GM13976 (cell line): ENCODE measurements at places on chromosomes 1 and 21.

DNA sequence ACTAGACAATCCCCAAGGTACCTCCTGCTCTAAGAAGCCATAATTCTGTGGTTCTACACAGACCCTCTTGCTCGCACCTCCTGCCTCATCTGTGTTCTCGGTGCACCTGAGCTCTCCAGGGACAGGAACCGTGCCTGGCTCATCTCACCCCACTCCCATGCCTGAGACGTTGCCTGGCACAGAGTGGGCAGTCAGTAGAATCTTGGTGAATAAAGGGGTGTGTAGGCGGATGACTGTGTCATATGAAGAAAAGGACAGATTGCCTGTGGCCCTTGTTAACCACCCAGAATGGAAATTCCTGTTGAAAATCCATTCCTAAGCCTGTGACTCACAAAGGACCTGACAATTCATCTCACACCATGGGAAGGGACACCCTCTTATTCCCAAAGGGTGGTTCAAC is 92.9 kb downstream of the KCNN3 start:
- no peak for DNase-seq

- DNase-seq = no peak
Measured at GRCh38 chr1:79811173-79811572, 804.6 kb upstream of the ADGRL4 start.

DNA sequence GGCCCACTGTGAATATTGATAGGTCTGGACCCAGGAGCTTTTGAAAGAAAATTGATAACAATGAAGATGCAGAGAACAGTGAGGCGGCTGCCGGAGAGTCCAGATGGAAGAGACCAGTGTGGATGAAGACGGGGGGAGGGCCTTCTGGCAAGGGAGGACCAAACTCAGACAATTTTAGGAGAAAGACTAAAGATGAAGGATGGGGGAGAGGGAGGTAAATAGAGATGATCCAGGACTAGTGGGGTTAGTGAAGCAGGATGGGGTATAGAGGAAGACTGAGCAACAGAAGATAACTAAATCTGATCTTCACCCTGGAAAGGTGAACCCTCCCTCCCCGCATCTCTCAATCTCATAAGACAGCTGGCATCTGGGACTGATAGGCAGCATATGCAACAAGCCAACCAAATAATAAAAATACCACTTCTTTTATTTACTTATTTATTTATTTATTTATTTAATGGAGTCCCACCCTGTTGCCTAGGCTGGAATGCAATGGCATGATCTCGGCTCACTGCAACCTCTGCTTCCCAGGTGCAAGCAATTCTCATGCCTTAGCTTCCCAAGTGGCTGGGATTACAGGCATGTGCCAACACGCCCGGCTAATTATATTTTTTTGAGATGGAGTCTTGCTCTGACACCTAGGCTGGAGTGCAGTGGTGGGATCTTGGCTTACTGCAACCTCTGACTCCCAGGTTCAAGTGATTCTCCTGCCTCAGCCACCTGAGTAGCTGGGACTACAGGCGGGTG is 10.5 kb downstream of the EIF3I start:
- no peak for DNase-seq

DNA sequence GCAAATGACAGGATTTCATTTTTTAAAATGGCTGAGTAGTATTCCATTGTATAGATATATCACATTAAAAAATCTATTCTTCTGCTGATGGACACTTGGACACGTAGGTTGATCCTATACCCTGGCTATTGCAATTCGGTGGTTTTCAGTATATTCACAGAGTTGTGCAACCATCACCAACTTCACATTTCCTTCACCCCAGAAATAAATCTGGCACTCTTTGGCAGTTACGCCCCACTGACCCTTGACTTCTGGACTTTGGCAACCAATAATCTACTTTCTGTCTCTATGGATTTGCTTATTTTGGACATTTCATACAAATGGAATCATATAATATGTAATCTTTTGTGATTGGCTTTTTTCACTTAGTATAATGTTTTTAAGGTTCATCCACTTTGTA is 35.9 kb downstream of the MAP3K7CL start:
- DNase-seq = no peak

- DNase-seq = no peak
Measured at GRCh38 chr1:154384650-154385489, 20.3 kb upstream of the IL6R start.

DNA sequence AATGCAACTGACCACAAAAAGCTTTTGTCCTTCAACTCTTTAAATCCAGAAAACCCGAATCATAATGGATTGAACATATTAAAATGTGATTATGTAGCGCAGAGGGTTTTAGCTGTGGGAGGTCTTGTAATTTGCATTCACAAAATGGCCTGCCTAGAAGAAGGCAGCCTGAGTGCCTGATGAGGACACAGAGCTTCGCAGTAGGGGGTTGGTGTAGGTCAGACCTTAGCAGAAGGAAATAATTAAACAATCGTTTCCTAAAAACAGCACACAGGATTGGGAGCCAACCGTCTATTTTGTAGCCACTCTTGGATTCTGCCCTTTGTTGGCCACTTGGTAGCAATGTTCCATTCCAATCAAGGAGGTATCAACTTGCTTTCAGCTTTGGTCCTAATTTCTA is 195.7 kb upstream of the KIAA0040 start:
- no peak for DNase-seq

DNA sequence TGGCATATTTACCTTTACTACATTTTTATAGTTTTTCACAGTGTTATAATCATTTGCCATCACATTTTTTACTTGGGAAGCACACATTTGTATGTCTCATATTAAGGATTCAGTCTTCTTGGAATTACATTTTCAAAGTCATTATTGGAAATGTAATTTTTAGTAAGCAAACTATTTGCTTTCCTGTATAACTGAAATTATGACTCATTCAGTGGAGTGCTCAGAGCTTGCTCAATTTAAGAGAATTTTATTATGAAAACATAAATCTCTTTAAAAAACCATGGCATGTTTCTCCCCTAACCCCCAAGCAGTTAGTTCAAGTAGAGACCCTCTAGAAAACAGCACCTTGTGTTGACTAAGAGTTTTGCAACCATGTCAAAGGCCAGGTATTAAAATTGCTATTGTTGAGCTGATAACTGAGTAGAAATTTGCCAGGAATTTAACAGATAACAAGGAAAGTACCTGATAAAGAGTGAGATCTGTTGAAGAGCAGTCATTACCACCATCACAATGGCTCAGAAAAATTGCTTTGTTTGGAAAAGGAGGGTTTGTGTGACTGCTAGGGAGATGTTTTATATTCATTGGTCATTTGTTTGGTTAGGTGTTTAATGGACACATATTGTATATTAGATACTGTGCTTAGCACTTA is 105.9 kb downstream of the KCNK2 start:
- DNase-seq = no peak

DNA sequence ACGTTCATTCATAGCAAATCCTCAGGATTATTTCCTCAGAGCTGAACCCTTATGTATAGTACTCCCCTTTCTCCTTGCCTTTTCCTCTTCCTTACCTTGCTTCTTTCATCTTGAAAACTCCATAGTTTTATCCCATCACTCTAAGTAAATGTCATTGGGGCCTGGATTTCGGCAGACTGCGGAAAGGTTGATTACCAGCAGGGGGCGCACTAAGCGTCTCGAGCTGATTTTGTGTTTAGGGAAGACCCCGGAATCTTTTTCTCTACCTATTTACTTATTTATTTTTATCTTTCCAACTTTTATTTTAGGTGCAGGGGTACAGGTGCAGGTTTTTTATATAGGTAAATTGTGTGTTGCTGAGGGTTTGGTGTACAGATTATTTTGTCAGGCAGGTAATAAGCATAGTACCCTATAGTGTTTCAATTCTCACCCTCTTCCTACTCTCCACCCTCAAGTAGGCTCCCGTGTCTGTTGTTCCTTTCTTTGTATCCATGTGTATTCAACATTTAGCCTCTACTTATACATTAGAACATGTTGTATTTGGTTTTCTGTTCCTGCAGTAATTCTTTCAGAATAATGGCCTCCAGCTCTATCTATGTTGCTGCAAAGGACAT is 11.4 kb upstream of the MTARC1 start:
- DNase-seq = peak; percentile 62
